ENCODE measurements at places on chromosomes 6 and 20.

DNA sequence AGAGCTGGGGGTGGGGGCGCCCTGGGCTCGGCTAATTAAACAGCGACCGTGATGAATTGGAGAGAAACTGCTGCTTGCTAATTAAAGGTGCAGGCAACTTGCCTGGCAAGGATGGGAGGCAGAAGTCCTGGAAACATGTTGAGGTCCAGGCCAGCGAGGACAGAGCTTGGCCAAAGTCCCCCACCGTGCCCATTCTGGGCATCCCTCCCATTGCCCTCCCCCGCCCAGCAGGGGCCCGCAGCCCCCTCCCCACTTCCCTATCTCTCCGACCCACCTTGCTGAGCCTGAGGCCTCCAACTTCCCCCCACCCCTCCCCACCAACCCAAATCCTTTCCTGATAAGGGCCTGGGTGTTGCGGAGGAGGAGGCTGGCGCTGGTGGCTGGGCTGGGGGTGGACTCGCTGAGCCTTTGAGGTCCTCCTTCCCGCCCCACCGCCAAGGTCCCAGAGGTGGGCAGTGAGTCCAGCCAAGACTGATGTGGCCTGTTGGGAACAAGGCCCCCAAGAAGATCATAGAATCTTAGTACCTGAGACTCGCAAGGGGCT is 23.3 kb downstream of the C20orf203 start:
- DNase-seq = no peak

- no peak for DNase-seq
Measured at GRCh38 chr6:5638666-5639065, 368.1 kb downstream of the NRN1 start.

DNA sequence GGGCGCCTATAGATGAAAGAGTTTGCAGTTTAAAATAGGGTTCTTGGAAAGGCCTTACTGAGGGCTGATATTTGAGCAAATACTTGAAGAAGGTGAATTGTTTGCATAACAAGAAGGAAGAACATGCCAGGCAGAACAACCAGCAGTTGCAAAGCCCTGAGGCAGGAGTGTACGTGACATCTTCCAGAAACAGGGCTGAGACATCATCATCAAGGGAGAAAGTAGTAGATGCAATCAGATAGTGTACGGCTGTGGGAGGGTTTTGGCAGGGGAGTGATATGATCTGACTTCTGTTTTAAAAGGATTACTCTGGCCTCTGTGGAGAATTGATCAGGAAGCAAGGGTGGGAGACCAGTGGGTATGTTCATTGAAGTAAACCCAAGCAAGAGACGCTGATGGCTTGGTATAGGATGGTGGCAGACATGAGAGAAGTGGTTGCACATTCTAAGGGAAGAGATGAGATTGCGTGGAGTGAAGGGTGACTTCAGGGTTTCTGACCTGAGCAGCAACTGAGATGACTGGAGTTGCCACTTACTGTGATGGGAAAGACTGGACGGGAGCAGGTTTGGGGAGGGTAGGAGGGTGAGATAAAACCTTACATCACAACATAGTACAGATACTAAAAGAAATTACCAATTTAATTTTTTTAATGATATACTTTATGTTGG is 28.8 kb downstream of the RIOK1 start:
- no peak for DNase-seq

- peak; percentile 21 for DNase-seq
Measured at GRCh38 chr20:34703424-34704176, 544 bp upstream of the TP53INP2 start.

GRCh38 chr20:38049800-38050199 is 16.3 kb downstream of the RPRD1B start:
- no peak for DNase-seq

- no peak for DNase-seq
Measured at GRCh38 chr20:43662943-43663655, 3.8 kb upstream of the MYBL2 start.
